ENCODE measurements at places on chromosomes 7 and 10.

DNA sequence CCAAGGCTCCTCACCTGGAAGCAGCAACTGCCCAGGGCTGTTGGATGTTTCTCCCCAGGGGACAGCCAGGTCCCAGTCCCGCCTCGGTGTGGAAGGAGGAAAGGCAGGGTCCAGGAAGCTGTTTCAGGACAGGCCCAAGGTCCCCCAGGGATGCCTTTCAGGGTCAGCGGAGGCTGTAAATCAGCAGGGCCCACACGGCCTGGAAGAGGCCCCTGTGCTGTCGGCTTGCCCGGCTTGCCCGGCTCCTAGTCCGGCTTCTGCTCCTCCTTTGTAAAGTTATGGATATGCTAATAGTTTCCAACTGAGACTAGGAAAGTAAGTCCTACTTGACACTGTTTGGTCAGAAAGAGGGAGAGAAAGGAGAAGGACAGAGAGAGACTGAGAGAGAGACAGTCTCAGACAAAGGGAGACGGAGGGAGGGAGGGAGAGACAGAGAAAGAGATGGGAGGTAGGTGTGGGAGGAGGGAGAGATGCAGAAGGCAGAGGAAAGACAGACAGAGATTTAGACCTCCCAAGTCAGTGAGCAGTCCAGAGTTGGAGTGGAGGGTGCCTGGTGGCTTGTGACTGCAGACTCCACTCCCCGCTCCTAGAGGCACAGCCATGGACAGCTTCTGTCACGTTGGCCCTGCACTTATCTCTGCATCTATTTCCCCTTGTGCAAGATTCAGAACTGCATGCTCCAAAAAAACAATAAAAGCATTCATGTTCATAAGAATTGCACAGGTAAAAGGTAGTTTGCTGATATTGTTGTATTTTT is 10.5 kb downstream of the IKZF1 start:
- no peak for DNase-seq

DNA sequence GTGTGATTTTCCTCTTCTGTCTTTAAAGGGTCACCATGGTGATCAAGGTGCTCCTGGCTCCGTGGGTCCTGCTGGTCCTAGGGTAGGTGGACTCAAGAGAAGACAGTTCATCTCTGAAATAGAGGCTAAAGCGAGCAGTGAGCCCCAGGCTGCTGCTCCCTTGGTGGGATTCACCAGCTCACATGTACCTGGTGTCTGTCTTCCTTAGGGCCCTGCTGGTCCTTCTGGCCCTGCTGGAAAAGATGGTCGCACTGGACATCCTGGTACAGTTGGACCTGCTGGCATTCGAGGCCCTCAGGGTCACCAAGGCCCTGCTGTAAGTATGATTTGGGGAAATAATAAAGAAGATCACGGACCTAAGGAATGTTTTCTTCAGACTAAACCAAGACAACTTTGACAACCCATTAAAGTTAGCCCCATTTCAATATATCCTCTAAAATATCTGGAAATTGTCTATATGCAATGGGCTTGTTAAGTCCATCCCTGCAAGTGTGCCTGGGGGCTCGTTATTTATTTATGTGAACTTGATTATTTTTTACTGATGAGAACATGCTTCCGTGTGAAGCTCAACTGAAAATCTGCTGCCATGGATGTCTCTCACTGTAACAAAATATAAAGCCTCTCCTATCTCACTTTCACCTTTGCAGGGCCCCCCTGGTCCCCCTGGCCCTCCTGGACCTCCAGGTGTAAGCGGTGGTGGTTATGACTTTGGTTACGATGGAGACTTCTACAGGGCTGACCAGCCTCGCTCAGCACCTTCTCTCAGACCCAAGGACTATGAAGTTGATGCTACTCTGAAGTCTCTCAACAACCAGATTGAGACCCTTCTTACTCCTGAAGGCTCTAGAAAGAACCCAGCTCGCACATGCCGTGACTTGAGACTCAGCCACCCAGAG is 32.5 kb downstream of the COL1A2 start:
- no peak for DNase-seq

DNA sequence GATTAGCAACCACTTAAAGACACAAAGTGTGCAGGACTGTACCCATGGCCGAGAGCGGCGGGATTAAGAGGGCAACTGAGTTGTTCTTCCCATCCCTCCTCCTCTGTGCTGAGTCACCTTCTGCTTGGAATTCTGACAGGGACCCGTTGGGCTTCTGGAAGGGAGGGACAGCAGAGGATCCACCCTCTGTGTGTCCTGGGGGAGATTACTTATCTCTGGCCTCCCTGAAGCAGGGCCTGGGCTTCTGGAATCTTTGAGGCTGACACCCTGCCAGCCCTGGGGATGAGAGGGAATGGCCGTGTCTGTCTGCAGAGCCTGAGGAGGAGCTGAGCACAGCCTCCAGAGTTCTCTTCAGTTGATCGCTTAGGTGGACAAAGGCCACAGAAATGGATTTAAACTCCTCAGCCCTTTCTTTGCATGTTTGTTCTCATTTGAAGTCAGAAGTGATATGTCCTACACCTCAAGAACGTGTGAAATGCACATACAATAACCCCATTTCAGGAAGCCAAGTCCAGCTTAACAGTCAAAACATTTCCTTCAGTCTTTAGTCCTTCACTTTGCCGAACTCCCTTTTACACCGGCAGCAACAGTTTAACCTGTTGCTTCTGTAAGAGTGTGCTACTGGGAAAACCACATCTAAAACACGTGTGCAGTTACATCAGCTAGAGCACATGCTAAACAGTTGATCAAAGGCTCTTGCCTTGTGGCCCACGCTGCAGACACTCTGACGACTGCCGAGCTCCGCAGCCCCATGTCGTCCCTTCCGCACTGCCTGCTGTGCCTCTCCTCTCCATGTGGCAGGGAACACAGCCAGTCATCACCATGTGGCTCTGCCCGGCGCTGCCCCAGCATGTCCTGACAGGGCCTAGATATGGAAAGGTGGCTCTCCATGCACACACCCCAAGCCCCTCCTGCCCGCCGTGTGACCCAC is 55.7 kb downstream of the IKZF1 start:
- DNase-seq = no peak

GRCh38 chr10:118844731-118845521 is 90.2 kb upstream of the CACUL1 start:
- DNase-seq = no peak

DNA sequence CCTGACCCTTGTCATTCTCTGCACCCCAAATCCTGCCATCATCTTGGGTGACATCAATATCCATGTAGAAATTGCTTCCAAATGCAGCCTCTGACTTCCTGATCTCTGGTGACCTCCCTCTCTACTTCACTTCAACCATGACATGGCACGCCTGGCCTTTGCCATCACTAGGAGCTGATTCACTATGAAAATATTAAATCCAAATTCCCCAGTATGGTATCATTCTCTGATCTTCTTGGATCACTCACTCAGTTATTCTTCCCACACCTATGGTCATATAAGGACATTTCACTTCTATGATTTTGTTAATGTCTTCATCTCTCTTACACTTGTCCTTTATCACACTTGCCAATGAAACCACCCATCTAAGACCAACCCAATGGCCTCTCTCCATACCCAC is 73.7 kb upstream of the ODAD2 start:
- no peak for DNase-seq

DNA sequence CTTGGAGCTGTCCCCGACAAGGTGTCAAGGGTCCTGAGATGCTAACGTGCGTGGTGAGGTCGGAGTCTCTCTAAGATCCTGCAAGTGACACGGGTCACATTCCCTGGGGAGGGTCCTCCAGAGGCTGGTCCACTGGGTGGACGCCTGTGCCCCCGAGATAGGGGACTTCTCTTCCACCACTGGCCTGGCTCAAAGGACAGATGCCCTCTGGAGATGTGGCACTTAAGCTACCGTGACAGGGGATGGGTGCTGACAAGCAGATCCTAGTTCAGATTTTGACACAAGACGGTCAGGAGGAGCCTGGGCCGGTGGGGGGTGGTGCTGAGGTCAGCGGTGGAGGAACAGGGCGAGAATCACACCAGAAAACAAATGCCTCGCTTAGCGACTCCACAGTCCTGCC is 178.0 kb downstream of the ADARB2 start:
- DNase-seq = no peak

DNA sequence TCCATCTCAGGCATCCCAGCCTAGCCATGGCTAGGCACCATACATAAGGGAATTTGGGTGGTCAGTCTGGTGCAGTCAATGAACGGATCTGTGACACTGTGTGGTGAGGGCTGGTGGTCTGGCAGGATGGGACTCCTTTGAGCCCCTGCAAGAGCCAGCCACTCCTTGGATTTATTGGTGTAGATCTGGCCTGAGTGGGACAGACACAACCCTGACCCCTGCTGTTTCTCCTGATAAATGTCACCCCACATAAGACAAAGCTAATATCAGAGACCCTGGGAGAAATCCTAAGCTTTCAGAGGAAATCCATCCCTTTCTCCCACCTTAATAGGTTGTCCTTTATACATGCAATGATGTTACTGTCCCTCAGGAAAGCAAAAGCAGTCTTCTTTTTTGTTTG is 2.3 kb downstream of the FBXO24 start:
- DNase-seq = no peak

DNA sequence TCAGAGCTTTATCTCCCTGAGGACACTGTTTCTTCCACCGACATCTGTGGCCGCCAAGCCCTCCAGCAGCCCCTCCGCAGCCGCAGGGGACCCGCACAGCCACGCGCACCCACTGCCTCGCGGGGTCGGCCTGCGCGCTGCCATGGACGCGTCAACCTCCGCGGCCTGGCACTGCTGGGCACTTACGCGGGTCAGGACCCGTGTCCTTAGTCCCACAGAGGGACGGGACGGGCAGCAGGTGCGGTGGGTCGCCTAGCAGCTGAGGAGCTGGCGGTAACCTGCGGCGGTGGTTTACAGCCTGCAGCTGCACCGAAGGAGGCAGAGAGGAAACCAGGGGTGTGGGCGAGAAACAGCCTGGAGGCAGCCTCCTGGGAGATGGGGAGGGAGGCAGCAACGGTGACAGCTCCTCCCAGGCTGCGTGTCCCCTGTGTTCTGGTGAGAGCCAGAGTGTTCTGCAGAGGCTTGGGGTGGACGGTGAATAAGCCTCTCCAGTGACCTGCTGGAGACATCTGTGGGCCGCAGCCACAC is 61.3 kb downstream of the SEC61G start:
- DNase-seq = no peak

GRCh38 chr10:34047389-34047788 is 712.9 kb upstream of the NRP1 start:
- DNase-seq = no peak

GRCh38 chr10:94500063-94500462 is 45.5 kb upstream of the HELLS start:
- no peak for DNase-seq

DNA sequence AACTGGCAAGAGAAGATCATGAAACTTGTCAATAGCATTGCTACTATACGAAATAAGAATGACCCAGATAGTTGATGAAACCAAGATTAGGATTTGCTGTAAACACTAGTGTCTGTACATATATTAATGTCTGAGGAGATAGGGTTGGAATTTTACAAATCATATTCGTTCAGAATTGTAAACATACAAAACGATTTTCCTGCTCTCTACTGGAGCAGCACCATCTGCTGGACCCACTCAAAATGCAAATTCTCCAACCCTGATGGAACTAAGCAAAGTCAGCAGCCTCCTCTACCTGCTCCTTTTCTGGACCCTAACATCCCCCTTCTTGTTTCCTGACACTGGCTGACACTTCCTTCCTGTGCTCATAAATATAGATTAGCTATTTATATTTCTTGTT is 29.4 kb upstream of the SGMS1 start:
- no peak for DNase-seq

DNA sequence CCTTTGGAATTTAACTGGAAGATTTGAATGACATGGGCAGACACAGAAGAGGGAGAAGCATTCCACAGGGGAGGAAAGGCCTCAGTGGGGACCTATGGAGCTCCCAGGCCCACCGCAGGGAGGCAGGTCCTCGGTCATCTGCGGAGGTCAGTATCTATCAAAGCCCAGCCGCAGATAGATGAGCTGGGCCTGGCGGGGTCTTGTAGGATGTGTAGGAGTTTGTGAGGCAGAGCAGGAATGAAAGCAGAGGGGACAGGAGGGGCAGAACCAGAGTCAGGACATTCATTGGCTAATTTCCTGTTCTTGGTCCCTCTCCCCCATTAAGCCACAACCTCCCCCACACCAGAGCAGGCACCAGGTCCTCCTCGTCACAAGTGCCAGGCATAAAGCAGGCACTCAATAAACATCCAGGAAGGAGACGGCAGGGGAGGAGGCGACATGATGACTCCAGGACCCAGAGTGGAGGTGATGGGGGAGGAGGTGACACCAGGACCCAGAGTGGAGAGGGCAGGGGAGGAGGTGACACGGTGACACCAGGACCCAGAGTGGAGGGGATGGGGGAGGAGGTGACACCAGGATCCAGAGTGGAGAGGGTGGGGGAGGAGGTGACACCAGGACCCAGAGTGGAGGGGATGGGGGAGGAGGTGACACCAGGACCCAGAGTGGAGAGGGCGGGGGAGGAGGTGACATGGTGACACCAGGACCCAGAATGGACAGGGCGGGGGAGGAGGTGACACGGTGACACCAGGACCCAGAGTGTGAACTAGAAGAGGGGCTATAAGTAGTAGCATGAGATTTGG is 83.7 kb upstream of the PDGFA start:
- DNase-seq = no peak

- no peak for DNase-seq
These were observed 566.0 kb downstream of the SUGCT start for GRCh38 chr7:40700653-40701421.

DNA sequence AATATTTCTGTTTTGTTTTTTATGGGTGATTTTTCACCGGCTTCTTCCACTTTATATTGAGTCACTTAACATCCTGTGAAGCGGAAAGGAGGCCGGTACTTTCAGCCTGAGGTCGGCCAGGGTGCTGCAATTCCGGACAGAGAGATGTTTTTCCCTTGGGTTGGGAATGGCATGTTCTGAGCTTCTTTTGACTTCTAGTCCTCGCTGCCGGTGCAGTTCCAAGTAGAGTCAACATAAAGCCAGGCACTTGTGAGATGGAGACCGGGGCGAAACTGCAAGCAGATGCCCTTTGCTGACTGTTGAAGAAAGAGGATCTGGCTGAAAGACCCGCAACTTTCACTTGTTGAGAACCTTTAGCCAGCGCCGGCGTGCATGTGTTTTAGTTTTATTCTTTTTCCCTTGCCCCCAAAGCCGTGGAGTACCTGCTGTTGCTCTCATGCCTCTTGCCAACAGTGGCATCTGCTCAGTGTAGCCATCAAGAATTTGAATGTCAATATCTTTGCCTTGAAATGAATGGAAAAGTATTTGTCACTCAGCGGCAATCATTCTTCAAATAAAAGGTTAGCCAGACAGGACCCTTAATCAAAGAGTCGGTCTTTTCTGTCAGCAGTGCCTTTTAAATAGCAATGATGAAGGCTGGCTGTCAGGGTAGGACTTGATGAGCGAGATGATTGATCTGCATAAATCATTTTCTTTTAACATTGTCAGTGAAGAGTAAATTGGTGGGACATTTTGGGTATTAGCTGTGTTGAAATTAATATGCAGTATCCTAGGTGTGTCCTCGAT is 351.2 kb downstream of the LRMDA start:
- DNase-seq = no peak

DNA sequence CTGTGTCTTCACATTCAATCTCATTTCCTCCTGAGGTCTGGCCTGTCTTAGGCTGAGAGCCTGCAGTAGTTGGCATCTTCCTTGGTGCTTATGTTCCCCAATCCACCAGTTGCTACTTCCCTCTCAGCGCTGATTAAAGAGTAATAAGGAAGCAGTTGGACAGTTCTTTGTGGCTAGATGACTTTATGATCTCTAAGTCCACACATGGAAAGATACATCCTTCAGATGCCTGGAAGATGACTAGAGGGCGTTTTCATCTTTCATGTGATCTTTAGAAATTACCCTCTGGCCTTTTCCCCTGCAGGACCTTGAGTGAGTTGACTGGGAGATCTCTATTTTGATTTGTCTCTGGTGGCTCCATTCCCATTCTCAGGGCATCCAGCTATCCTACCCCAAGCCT is 204.5 kb downstream of the GRM3 start:
- no peak for DNase-seq
